ENCODE measurements at places on chromosomes 1 and 21.

- no peak for DNase-seq
These were observed 2.0 kb downstream of the SLC1A7 start for GRCh38 chr1:53140451-53140850.

DNA sequence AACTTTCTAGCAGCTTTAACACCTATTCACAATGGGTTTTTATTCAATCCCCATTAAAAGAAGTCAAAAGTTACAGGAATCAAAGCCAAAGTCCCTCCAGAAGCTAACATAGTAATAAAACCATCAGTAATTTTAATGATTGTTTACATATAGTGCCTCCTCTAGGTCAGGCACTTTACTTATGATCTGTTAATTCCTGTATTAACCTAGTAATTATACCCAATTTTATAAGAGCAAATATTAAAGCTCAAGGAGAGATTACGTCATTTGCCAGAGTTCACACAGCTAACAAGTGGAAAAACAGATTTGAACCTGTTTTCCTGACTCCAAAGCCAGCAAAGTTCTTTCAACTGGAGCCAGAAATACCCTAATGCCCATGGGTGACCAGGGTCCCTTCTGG, 112.9 kb upstream of the F3 start:
- no peak for DNase-seq

- no peak for DNase-seq
These were observed 8.1 kb downstream of the FMN2 start for GRCh38 chr1:240099748-240100147.

DNA sequence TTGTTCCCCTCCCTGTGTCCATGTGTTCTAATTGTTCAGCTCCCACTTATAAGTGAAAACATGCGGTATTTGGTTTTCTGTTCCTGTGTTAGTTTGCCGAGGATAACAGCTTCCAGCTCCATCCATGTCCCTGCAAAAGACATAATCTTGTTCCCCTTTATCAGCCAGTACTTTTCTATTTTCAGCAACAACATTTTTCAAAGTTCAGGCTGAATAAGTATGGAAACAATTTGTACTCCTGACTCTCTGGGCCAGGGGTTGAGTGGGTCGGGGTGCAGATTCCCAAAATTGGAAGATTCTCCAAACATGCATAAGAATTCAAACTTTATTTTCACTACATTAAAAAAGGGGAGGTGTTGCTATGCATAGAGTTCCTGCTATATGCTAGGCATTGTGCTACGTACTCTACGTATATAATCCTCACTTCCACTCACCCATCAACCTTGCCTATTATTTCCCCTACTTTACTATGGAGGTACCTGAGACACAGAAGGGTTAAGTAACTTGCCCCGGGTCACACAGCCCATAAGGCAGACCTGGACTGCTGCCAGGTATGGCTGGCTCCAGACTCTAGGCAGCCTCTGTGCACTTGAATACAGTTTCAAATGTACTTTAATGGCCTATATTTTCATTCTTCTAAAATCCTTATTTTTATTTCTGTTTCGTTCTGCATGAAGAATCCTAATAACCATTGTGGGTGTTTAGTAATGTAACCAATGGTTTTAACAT, 117.1 kb upstream of the C8B start:
- no peak for DNase-seq

- no peak for DNase-seq
These were observed 82.7 kb upstream of the ZBTB18 start for GRCh38 chr1:243968413-243968812.

GRCh38 chr1:5950994-5951785, 41.0 kb downstream of the NPHP4 start:
- no peak for DNase-seq
